CD4-positive, alpha-beta T cell (primary cell): ENCODE measurements at places on chromosomes 12 and 14. TPM values are rescaled to one million over a fixed set of nuclear protein-coding genes. Genes with fewer than 3 reads are reported as not detected.

GRCh38 chr12:112839386-112839972 lies 47.9 kb downstream of the RPH3A start:
- no peak for DNase-seq

- DNase-seq, result no peak
These were observed 416.7 kb downstream of the PDZRN4 start for GRCh38 chr12:41604830-41605229.

- no peak for DNase-seq
These were observed 397.5 kb upstream of the CCDC196 start for GRCh38 chr14:66088656-66089055.

The GARIN6 gene
- total RNA-seq, result not detected

GRCh38 chr14:76181546-76181945 lies 29.8 kb downstream of the GPATCH2L start:
- no peak for DNase-seq

The DCN gene
- total RNA-seq, result not detected

DNA sequence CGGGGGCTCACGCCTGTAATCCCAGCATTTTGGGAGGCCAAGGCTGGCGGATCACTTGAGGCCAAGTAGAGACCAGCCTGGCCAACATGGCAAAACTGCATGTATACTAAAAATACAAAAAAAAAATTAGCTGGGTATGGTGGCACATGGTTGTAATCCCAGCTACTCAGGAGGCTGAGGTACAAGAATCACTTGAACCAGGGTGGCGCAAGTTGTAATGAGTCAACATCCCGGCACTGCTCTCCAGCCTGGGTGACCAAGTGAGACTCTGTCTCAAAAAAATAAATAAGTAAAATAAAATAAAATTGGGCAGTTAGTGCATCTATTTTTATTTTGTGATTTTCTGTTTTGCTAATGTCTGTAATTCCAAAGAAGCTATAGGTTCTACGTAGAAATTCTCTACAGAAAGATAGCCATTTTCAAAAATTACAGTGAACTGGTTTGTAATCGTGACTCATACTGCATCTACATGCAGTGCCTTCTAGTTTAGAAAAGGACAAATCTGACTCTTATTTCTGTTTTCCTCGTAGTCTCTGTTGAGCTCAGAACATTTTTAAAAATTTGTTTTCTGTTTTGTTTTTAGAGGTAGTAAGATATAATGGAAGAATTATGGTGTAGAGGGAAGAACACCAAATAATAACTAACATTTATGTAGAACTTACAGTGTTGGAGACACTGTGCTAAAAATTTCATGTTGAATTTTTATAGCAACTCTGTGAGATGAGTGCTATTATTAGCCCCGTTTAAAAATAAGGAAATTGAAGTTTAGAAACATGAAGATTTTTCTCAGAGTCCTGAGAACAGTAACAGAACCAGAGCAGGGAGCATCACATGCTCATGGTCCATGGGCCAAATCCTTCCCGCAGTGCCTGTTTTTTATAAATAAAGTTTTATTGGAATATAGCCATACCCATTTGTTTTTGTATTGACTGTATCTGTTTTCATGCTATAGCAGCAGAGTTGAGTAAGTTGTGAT lies 201.2 kb downstream of the SYNE2 start:
- DNase-seq, result no peak
